A549 treated with ZK216348 at 1 μM for 4 hours (cell line): ENCODE measurements at places on chromosomes 7 and 10. TPM values are rescaled to one million over a fixed set of nuclear protein-coding genes. Genes with fewer than 3 reads are reported as not detected.

The SLC26A3 gene
- total RNA-seq, result not detected in 5 replicates

The AKR1E2 gene
- 7.5 to 7.9 TPM (median 7.5 TPM) in 5 replicates for total RNA-seq

The PIP gene
- 0.51 to 0.75 TPM (median 0.71 TPM) in 3 of 5 replicates, not detected in the others for total RNA-seq

The GNAT3 gene
- total RNA-seq, result not detected in 5 replicates

The ZNF746 gene
- 13.8 to 20.3 TPM (median 19.1 TPM) in 5 replicates for total RNA-seq
